Hippocampal formation (tissue), 2 donors: ENCODE measurements at places on chromosomes 12 and 14.

DNA sequence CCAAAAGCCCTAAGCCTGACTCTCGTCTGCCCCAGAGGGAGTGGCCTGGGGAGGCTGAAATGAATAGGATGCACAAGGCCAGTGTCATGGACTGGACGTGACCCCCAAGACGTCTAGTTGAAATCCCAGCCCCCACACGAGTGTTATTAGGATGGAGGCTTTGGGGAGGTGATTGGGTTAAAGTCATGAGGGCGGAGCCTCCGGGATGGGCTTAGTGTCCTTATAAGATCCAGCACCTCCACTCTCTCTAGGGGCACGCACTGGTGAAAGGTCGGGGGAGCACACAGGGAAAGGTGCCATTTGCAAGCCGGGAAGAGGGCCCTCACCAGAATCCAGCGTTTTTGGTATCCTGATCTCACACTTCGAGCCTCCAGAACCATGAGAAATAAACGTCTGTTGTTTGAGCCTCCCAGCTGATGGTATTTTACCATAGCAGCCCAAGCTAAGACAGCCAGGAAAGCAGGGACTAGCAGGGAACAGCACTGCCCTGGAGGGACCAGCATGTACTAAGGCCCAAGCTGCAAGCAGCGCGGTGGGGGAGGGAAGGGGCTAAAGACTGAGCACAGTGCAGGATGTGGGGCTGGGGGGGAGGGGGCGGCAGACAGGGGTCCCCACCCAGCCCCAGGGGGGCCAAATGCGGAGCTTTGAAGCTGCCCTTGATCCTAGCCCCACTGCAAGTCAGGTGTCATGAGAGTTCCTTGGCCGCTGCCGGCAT is 78.3 kb upstream of the NCOR2 start:
- DNase-seq: no peak

DNA sequence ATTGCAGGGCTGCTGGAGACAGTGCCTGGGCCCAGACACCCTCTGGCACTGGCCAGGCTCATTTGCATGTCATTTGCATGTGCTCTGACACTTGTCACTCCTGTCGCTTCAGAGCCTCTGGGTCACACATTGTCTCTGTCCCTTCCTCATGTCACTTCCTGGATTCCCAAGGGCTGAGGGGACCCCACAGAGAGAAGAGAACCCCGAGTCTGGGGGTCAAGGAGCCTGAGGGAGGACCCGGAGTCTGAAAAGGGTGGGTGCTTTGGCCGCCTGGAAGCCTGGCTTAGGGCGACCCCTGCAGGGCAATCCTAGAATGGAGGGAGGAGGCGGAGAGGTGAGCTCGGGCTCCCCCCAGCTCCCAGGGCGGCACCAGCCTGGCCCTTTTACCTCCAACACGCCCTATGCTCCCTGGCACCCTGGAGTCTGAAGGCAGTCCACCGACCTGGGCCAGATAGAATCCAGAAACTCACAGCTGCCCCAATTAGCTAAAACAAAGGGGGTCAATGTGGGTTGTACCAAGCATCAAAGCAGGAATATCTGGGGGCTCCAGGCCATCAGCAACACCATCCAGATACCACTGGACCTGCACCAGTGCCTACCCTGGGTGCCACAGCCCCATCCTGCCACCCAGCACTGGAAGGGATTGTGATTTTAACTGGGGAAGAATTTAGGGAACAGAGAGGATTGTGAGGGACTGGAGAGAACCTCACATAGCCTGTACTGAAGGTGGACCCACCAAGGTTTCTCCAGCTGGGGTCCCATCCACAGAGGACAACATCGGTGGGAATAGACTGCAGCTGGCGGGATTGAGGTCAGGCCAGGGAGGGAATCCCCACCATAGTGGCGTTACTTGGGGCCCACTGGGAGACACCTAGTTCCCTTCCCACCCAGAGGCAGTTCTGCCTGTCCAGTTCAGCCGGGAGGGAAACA is 21.8 kb upstream of the KRT78 start:
- no peak for DNase-seq

GRCh38 chr14:33653308-33653695 is 297.6 kb downstream of the EGLN3 start:
- no peak for DNase-seq

- no peak for DNase-seq
Measured at GRCh38 chr12:110822821-110823415, 23.9 kb upstream of the CCDC63 start.

- DNase-seq: no peak
Measured at GRCh38 chr14:102234331-102235264, 70.4 kb downstream of the MOK start.

DNA sequence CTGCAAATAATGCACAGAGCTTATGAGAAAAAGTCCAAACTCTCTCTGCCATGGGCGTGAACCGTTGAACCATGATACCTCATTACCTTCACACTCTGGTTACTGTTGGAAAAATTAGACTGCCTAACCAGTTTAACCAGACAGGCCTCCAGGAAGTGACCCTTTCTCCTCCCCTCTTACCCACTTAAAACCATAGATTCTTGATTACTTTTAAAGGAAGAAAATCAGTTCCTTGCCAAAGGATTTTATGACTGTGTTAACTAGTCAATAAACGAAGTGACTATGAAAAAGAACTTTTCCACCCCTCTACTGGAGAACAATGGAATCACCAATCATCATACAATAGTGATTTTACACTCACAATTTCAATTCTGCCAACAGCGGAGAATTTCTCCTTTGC is 254.0 kb upstream of the ATP2B1 start:
- DNase-seq: no peak
